NCI-H460 (cell line): ENCODE measurements at places on chromosomes 12 and 14. TPM values are rescaled to one million over a fixed set of nuclear protein-coding genes. Genes with fewer than 3 reads are reported as not detected.
A peak's percentile ranks its signal among the peaks of the same experiment; 100 is the strongest.

The SMAGP gene
- total RNA-seq = 12.3 TPM in 2 replicates

The SERPINA9 gene
- total RNA-seq = not detected in 2 replicates

- DNase-seq = no peak
Observed at GRCh38 chr12:81141217-81141616, 63.3 kb downstream of the ACSS3 start.

DNA sequence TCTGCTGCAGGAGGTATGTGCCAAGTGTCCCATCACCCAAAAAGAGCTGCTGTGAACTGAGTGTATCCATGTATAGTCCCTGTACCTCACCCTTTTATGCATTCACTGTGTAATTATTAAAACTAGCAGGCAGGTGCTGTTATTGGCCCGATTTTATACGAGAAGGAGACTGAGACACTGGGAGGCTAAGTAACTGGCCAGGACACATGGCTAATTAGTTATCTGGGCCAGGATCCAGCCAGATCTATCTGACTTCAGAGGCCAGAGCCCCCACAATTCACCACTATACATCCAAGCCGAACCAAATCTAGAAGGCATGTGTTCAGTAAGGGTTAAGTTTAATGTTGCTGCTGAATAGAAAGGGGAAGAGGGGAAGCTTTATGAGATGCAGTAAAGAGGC lies 73.4 kb downstream of the FRMD6 start:
- DNase-seq = no peak

DNA sequence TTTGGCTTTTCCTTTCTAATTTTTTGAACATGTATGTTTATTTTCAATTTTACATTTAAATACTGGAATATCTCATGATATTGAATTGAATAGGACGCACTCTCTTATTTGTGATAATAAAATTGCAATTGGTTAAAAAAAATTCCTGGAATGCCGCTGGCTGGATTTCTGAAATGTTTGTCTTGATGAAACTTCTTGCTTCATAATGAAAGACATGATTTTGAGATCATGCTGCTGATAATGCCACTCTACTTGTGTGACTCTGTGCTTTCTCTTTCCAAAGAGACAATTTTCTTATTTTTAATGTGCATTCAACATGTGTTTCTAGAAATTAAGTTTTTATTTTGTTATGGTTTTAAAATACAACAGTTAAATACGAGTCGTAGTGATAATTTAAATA lies 465.7 kb upstream of the FAR2 start:
- peak; percentile 5 for DNase-seq

- no peak for DNase-seq
Observed at GRCh38 chr12:42638697-42639096, 49.2 kb upstream of the PRICKLE1 start.
